ENCODE measurements at places on chromosomes 7 and 10.

- no peak for DNase-seq
Measured at GRCh38 chr10:71472912-71473311, 76.2 kb downstream of the CDH23 start.

DNA sequence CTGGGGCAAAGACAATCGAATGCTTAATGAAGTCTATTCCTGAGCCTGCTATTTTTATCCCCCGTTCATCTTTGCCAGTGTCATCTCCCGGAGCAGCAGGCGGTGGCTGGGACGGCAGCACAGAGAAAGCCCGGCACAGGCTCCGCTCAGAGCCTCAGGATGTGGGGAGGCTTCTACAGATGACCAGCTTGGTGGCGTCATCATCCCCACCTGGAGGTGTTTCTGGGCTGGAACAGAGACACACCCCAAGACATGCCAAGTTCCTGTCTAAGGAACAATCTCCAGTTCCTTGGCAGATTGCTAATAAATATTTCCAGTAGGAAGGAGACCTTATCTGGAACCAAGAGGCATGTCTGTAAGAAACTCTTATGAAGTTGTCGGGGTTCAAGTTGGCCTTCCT lies 552.4 kb upstream of the MGMT start:
- DNase-seq, result no peak

DNA sequence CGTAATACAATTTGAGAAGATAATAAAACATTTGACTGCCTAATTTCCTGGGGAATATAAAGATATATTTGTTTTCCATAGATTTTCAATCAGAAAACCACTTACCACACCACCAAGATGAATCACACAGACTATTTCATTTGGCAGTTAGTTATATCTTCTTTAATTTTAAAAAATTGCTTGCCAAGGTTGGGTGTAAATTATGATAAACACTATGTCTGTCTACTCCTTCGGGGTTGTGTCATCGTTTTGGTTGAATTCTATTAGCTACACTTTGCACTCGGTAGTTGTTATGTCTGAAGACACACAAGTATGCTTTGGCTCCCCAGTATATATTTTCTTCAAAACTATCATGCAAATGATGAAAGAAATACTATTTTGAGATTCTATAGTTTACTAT lies 594.8 kb upstream of the SEMA3D start:
- no peak for DNase-seq

- DNase-seq, result no peak
Measured at GRCh38 chr7:2045559-2046405, 187.0 kb downstream of the MAD1L1 start.

DNA sequence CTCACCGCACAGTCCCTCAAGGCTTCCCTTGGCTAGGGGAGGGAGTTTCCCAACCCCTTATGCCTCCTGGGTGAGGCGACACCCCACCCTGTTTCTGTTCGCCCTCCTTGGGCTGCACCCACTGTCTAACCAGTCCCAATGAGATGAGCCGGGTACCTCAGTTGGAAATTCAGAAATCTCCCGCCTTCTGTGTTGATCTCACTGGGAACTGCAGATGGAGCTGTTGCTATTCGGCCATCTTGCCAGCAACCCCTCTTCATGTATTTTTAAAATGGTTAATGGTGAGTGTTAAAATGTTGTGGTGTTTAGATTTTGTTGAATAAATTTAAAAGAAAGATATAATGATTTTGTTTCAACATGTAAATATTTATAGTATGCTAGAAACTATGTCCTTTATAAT lies 22.0 kb downstream of the UMAD1 start:
- no peak for DNase-seq
